Left lung (tissue), 14 donors: ENCODE measurements at places on chromosomes 12 and 14. TPM values are rescaled to one million over a fixed set of nuclear protein-coding genes. Genes with fewer than 3 reads are reported as not detected.

DNA sequence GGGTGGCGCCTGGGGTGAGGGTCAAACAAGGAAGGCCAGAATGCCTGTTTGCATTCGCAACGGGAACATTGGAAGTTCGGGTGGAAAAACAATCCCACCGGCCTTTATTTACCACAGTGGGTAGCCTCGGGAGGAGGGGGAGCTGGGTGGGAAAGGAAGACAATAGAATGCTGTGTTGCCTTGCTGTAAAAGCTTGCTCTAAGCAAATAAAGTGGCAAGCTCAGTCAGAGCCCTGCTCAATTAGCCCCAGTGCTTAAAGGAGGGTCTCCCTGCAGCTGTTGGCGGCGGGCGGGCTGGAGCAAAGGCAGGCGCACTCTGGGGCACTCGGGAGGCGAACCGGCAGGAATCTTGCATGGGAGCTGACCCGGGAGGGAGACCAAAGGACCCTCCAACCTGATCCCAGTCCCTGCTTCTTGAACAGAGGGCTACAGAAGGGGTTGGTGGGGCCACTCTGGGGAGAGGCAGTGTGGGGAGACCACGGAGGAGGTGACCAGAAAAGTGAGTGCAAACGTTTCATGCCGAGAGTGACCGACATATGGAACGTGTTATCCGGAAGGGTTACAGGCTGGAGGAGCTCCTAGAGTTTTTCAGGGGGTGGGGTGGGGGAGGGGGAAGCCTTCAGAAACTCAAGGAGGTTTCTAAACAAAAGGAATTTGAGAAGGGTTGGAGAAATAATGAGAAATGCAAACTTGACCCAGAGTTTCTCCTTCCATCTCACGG is 48.5 kb downstream of the NTF3 start:
- H3K4me3 ChIP-seq: no peak overlapping the region
- H3K27me3 ChIP-seq: no peaks in the 10 kb centered on the region
- no peak overlapping the region for H3K27ac ChIP-seq
- peak; percentile 58 for DNase-seq
- H3K4me1 ChIP-seq: no peaks in the 10 kb centered on the region
- no peaks in the 10 kb centered on the region for H3K36me3 ChIP-seq

- no peak overlapping the region for H3K27ac ChIP-seq
- DNase-seq: no peak
- no peaks in the 10 kb centered on the region for H3K4me1 ChIP-seq
- no peak overlapping the region for H3K4me3 ChIP-seq
These were observed 202.1 kb downstream of the FLRT2 start for GRCh38 chr14:85732031-85732430.

DNA sequence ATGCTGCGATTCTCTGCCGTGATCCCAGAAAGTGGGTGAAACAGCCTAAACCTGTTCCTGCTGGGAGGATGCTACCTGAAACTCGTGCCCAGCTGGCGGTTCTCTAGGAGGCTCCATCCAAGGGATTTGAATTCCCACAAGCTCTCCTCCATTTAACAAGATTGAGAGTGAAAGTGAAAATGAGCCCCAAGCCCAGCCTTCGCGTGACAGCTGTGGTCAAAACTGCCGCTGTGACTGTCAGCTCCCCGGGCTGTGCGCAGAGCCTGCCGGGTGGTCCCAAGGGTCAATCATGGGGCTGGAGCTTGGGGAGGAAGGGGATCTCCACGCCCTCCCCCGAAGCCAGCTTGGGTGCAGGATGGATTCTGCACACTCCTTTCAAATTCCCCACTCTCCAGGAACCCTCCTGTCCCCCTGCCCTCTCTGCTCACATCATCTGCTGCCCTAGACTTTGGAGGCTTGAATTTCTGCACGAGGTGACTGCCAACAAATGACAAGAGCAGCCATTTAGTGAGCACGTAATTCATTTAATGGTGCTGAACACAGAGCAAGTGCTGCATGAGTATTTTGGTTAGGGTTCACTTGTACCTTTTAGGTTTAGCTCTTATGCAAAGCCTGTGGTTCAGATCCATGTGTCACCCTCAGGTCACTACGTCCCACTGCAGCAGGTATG is 5.3 kb downstream of the ASB2 start:
- peak overlapping the region; percentile 29 for H3K4me3 ChIP-seq
- H3K27me3 ChIP-seq: no peaks in the 10 kb centered on the region
- no peak overlapping the region for H3K27ac ChIP-seq
- no peaks in the 10 kb centered on the region for H3K36me3 ChIP-seq
- DNase-seq: no peak

DNA sequence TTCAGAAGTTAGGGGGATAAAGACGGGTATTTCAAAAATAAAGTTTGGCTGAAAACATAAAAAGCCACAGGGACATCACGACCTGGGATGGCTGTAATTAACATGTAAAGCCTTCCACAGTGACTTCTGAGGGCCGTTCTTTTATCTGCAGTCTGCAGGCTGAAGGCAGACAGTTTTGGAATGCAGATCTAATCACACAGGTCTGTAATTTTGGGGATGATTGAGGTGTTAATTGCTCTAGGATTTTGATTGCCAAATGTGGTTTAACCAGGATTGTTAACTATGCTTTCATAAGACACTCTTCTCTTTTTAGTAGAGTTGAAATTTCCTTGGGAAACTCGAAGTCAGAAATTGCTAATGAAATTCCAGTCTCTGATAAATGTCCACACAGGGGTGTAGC is 355.5 kb downstream of the ATP23 start:
- no peaks in the 10 kb centered on the region for H3K36me3 ChIP-seq
- H3K4me1 ChIP-seq: no peaks in the 10 kb centered on the region
- DNase-seq: no peak

GRCh38 chr14:92970271-92970670 is 47.3 kb downstream of the CHGA start:
- peaks cover 3% of the 10 kb centered on the region for H3K36me3 ChIP-seq
- H3K4me1 ChIP-seq: peaks cover 6% of the 10 kb centered on the region
- no peak overlapping the region for H3K4me3 ChIP-seq
- no peak for DNase-seq
- H3K27ac ChIP-seq: no peak overlapping the region

DNA sequence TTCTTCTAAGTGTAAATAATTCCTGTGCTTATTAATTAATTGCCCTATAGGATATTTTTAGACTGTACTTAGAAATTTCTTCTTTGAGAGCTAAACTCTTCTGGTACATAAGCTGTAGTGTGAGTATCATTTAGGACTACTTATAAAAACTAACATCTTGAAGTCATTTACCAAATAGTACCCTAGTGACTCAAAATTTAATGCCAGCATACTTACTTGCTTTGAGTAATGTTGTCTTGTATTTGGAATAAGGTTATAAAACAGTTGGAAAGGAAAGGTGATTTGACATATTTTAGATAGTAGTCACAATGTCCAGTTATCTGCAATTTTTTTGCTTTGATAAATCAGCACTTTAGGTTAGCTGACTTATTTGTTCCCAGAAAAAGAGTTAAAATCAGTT is 39.1 kb downstream of the SPATA7 start:
- no peak overlapping the region for H3K27ac ChIP-seq
- no peak for DNase-seq
- no peak overlapping the region for H3K4me3 ChIP-seq
- H3K27me3 ChIP-seq: no peaks in the 10 kb centered on the region
- H3K36me3 ChIP-seq: no peaks in the 10 kb centered on the region

Gene TMEM121
- 3.0 TPM for total RNA-seq

Gene GPX2
- 0.82 TPM for total RNA-seq

Gene BCAT1
- total RNA-seq: 74.7 TPM

Gene TAS2R7
- not detected for total RNA-seq
